ENCODE measurements at places on chromosomes 4 and X.

- DNase-seq: no peak
Observed at GRCh38 chrX:76850851-76851250, 423.3 kb downstream of the MAGEE1 start.

DNA sequence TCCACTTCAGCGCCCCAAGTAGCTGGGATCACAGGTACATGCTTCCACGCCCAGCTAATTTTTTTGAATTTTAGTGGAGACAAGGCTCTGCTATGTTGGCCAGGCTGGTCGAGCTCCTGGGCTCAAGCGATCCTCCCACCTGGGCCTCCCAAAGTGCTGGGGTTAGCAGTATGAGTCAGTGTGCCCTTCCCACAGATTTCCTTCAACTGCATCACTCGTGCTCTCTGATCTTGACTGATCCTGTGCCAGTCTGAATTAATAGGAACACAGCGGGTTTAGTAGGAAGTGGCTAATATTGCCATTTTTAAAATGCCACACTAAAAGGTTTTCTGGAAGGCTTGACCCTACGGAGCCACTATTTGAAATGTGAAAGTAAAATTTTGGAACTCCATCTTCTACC is 4.3 kb upstream of the SHROOM2 start:
- no peak for DNase-seq

DNA sequence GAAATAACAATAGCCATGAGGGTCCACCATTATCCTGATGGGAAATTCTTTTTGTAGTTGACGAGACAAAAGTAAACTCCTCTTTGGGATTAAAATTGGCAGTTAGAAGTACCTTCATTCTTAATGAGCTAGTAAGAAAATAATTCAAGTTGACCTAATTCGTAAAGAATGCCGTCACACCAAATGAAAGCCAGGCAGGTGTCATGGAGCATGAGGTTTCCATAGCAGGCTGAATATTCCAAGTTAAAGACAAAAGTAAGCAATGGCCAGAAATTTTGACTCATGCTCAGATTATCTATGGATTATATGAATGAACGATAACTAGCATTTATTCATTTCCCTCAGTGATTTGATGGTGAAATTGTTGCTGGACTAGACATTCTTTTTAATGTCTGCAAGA is 192.2 kb upstream of the FAT1 start:
- no peak for DNase-seq

DNA sequence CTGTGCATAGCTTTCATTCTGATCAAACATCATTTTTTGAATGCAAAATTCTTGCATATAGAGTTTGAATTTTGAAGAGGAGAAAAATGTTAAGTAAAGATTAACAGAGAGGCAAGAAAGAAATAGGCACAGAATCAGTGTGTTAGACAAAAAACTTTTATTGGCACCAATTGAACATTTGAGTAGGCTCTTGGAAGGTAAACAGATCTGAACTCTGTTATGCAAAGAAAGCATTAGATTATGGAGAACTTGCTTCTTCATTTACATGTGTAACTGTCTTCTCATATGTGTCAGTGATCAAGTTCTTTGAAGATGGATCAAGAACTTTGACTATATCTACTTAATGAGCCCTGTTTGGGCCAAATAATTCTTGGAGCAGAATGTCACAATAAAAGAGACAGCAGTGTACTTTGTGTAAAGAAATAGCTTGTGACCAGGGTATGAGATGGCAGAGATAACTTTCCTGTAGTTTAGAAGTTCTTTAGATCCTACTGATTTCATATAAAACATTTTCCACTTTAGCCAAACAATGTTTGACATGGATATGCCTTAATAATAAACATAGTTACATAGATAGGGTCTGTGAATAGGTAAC is 61.3 kb downstream of the LIMCH1 start:
- no peak for DNase-seq

DNA sequence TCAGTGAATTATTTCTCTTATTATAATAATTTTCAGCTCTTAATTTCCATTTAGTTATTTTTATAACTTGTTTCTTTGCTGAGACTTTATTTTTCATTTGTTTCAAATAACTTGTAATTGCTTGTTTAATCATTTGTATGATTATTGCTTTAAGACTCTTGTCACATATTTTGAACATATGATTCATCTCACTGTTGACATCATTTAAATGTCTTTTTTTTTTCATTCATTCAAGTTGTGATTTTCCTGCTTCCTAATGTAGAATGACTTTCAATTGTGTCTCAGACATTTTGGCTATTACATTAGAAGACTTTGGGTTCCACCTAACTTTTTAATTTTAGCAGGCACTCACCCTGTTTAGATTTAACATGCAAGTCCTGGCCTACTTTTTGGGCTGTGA is 234.8 kb upstream of the DIPK2B start:
- no peak for DNase-seq

DNA sequence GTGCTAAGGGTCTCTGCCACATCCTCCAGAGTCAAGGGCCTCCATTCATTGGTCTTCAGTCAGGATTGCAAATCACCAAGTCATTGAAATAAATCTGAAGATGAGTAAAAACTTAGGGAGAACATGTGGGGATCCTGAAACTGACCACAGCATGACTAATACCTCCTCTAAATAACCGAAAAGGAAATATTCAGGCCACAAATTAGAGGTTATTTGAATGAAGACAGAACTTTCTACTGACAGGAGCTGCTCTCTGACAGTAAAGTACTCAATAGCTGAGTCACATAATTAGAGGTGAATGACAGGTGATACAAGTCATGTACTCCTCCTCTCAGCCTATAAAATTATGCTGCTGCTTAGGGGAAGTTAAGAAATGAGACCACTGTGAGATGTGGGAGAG is 240.2 kb upstream of the F9 start:
- DNase-seq: no peak

DNA sequence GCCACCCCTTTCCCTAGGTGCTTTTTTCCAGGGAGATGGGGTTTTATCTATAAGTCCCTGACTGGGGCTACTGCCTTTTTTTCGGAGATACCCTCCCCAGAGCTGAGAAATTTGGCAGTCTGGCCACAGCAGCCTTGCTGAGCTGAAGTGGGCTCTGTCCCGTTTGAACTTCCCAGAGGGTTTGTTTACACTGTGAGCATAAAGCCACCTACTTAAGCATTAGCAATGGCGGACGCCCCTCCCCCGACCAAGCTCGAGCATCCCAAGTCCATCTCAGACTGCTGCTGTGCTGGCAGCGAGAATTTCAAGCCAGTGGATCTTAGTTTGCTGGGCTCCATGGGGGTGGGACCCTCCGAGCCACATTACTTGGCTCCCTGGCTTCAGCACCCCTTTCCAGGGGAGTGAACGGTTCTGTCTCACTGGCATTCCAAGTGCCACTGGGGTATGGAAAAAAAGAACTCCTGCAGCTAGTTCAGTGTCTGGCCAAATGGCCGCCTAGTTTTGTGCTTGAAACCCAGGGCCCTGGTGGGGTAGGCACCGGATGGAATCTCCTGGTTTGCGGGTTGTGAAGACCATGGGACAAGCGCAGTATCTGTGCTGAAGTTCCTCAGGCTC is 456.4 kb upstream of the HTR2C start:
- no peak for DNase-seq
